Uterus (tissue), 4 donors: ENCODE measurements at places on chromosomes 5 and 9. TPM values are rescaled to one million over a fixed set of nuclear protein-coding genes. Genes with fewer than 3 reads are reported as not detected.

The ECSCR gene
- total RNA-seq: 19.2 TPM

The SPINK7 gene
- total RNA-seq: not detected

The HRH2 gene
- total RNA-seq: 4.1 TPM

The C9orf50 gene
- not detected for total RNA-seq

The IGFBPL1 gene
- total RNA-seq: 1.3 TPM

The ADAMTS19 gene
- total RNA-seq: 1.2 TPM

The IFNA2 gene
- total RNA-seq: not detected

The TAF1L gene
- 0.07 TPM for total RNA-seq

The GRPEL2 gene
- total RNA-seq: 27.0 TPM

The QRFP gene
- total RNA-seq: not detected

The BTNL3 gene
- total RNA-seq: not detected

The TRAF2 gene
- total RNA-seq: 10.2 TPM

The CD180 gene
- total RNA-seq: 0.37 TPM

The ARHGEF39 gene
- 1.5 TPM for total RNA-seq

The SARDH gene
- 2.7 TPM for total RNA-seq

The KCNMB1 gene
- total RNA-seq: 42.6 TPM

The SH3GL2 gene
- not detected for total RNA-seq

The FOXD1 gene
- 0.28 TPM for total RNA-seq

The RORB gene
- under 0.01 TPM for total RNA-seq

The SPATA31D4 gene
- total RNA-seq: not detected

The TNFSF15 gene
- 3.3 TPM for total RNA-seq

The TMEM174 gene
- not detected for total RNA-seq

The SPINK4 gene
- not detected for total RNA-seq

The GALT gene
- total RNA-seq: 4.4 TPM

The OR1Q1 gene
- not detected for total RNA-seq
